NCI-H2171 (cell line): ENCODE measurements at places on chromosomes 6 and 20.
A peak's percentile ranks its signal among the peaks of the same experiment; 100 is the strongest.

DNA sequence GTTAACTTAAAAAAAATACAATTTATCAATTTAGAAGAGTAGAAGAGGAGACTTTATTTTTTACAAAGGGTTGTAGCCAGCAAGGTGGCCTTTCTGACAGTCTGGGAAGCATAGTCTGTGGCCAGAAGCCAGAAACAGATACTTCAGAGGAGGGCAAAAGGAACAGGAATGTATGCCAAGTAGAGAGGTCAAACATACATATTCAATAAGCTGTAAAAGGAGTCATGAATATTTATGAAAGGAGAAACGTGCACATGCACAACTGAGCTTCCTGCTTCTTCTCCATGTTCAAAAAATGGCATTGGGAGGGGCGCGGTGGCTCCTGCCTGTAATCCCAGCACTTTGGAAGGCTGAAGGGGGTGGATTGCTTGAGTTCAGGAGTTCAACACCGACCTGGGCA lies 43.9 kb upstream of the FAM184A start:
- DNase-seq: no peak

GRCh38 chr6:5199283-5199682 lies 61.5 kb downstream of the LYRM4 start:
- DNase-seq: no peak

- DNase-seq: no peak
Measured at GRCh38 chr6:408599-409102, 17.1 kb downstream of the IRF4 start.

DNA sequence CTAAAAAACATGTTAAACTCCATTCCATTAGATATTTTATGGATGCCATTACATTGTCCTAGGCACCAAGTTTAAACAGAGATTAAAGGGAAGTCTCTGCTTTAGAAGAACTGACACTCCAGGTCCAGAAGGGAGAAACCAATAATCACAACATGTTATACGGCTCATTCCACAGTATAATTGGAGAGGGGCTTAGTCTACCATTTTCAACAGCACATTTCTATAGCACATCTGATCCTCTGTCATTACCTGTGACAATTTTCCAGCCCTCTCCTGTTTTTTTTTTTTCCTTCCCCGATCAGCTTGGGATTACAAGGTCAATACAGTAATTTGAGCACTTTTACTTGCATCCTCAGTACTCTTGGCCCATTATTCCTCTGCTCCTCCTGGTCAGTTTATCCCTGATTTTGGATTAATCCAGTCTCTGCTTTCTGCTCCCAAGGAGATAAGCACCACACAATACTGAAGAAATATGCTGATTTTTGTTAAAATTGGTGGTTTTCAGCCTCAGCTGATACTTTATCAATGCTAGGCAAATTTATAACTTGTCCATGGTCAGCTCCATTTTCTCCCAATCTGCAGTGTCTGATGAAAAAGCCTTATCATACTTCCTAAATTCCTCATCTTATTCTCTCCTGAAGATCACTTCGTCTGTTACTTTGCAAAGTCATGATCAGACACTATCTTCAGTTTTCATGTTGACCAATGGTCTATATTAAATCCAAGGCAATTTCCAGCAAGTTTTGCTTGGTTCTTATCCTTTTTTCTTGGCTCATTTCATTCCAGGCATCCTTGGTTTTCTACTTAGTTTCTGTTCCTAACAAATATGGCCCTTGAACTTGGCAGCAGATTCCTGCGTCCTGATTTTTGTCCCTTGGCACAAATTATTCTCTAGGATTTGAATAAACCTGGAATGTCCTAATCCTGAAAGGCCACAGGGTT lies 30.8 kb upstream of the SYNCRIP start:
- DNase-seq: no peak

DNA sequence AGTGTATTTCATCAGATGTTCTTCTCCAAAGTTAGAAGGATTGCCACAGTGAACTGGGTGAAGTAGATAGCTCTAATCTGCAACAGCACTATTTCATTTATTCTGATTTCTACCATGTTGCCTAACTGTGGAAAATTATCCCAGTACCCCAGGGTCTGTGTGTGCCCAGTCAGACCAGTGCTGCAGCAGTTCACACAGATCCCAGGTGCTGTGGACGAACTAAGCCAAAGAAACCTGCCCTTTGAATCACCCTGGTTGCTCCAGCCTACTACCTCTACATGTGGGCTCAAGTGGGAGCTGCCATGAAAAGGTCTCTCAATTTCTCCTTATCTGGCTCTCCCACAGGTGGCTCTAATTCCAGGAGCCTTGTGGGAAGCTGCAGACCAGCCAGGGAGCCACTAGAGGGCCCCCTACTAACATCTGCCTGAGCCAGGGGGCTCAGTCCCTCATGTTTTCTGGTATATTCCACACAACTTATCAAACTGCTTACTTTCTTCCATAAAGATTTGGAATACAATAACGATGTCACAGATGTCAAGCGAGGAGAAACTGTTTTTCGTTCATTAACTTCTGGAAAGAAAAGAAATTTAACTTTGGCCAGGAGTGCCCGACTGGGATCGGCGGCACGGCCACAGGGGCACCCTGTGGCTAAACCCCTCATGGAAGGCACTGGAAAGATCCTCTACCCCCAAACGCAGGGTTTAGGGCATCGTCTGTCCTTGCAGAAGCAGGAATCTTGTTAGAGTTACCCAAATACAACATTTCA lies 31.6 kb upstream of the LY86 start:
- peak; percentile 33 for DNase-seq

DNA sequence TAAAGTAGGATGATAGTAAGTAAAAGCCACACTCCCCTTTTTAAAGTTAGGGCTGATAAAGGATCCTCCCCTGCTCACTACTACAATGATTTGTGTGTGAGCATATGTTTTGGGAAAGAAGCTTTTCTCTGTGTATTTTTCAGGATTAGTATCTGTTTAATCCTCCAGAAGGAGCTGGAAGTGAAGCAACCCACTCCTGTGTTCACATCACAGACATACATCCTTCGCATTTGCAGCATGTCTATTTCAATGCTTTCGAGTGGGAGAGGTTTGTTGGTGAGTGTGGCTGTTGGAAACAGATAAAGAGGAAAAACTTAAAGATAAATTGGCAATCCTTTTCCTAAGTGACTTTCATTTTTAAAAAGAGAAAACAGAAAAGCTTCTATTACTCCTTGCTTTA lies 31.6 kb upstream of the RGS17 start:
- DNase-seq: no peak

DNA sequence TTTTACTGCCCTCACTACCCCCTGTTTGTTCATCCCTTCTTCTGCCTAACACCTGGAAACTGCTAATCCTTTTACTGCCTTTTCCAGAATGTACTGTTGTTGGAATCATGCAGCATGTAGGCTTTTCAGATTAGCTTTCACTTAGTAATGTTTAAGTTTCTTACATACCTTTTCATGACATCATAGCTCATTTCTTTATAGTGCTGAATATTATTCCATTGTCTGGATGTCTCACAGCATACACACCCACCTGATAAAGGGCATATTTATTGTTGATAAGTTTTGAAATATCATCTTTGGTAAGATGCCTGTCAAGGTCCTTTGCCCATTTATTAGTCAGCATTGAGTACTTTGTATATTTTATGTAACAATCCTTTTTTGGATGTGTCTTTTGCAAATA lies 588.2 kb upstream of the NRSN1 start:
- DNase-seq: no peak

GRCh38 chr6:144936764-144937163 lies 651.6 kb downstream of the UTRN start:
- DNase-seq: no peak

DNA sequence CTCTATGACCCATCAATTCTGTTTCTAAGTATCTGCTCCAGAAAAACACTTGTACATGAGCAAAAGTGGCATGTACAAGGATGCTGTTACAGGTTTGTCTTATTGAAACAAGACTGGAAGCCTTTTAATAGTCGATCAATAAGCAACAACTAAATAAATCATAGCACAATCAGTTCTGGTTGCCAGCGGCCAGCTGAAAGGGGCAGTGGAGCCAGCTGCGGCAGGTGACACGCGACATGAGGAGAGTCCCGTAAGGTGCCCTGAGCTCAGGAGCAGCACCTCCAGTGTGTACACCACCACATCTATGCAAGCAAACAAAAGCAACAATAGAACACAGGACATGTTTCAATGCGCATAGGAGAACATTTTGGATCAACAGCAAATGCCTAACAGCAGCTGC lies 20.7 kb upstream of the NNAT start:
- no peak for DNase-seq

DNA sequence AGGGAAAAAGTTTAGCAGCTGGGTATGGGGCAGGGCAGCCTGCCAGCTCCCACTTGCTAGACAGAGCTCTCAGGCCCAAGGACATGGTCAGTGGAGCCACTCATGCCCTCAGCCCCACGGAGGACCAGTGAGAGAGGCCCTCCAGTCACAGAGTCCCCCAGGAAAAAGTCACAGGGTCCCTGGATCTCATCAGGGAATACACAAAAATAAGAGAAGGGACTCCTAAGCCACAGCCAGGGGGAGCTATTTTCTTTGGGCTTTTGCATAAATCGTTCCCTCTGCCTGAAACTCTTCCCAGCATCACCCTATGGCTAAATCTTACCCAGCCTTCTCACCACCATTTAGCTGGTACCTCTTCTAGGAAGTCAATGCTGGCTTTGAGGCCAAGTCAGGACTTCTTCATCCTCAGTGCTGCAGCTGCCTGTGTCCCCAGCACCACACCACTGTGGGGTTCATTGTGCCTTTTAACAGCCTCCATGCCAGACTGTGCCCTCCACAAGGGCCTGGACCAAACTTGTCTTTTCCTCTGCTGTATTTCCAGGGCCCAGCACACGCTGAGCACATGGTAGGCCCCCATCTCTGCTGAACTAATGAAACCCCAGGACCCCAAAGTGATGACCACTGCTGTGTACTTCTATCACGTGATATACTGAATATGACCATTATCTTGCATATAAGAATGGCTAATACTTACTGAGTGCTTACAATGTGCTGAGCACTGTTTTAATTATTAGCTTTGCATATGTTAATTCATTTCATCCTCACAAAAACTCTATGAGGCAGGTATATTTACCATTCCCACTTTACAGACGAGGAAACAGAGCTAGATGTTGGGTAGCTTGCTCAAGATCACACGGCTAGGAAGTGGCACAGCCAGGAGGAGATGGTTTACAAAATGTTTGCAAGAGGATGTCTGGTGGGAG lies 2.0 kb downstream of the ZNF335 start:
- peak; percentile 64 for DNase-seq

- no peak for DNase-seq
Measured at GRCh38 chr20:47274401-47275108, 81.9 kb downstream of the ZMYND8 start.

- DNase-seq: no peak
Measured at GRCh38 chr20:36491901-36492617, 49.3 kb upstream of the MYL9 start.

DNA sequence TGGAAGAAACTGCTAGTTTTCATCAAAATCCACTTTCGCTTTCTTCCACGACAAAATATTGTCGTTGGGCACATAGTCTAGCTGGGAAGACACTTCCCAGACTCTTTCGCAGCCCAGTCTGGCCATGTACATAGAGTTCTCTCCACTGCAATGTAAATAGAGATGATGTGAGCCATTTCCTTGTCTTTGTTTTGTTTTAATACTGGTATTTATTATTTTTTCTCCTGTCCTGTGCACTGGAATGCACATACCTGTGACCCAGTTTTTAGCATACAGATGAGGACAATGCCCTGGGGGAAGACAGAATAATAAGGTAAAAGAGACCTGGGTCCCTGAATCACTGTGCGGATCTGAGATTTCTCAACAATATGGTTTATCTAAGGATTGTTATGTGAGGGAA lies 149.5 kb upstream of the BMP5 start:
- no peak for DNase-seq

- DNase-seq: no peak
Measured at GRCh38 chr6:120230008-120230407, 880.4 kb upstream of the MAN1A1 start.

DNA sequence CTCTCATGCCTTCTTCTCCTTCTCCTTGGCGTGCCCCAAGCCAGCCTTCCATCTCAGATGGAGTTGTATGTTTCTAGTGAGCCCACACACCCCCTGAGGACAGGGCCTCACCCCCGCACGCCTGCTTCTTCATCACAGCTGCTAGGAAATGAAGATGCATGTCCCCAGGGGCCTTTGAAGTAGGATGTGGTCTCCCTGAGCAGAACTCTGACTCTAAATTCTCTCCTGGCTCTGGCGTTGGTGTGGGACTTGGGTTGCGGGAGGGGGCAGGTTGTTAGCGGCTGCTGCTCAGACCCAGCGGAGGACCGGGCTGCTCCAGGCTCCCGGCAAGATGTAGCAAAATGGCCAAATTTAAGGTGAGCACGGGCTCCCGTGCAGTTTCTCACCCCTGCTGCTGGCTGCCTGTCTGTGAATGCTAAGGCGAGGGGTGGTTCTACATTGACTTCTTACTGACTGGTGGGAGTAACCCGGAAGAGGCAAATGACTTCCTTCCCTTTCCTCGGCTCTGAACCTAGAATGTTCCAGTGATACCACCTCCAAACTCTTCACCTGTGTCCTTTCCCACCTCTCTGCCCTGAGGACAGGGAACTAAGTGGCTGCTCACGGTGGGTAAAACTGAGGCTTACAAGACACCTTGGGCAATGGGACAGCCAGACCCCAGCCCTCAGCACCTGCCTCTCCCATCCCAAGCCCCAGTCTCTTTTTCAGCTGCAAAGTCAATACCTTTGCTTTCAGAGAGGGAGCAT lies 8.8 kb downstream of the SYNJ2 start:
- peak; percentile 40 for DNase-seq

GRCh38 chr6:30198166-30199084 lies 14.8 kb downstream of the TRIM26 start:
- no peak for DNase-seq

- no peak for DNase-seq
Measured at GRCh38 chr6:169344750-169345065, 91.1 kb upstream of the THBS2 start.

DNA sequence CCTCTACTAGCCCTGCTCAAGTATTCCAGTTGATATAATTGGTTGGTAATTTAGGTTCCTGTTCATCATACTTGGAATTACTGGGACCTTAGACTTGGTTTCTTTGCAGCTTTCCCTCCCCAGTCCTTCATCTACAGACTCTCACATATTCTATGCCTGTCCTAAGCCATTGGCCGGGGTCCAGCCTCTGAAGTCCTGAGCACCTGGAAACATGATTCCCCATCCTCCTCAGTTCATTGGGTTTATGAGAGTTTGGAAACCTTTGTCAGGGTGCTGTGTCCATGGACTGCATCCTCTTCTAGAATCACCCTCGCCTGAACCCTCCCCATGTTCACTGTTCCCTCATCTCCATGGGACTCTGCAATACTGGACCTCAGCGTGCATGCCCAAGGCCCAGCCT lies 8.8 kb downstream of the GSTA2 start:
- DNase-seq: no peak

DNA sequence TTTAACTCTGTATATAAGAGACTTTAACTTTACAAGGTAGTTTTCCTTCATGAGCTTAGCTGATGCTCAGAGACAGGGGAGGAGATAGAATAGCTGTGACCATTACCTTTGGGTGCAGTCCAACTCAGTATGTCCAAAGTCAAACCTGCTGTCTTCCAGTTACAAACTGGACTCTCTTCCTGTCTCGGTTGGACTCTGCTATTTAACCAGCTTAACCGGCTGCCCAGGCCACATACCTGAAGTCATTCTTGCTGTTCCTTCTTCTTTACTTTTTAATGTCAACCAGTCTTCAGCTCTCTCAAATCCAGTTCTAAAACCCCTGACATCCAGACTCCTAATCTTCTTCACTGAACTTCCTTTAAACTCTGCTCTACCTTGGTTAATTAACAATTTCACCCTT lies 138.3 kb upstream of the TSHZ2 start:
- DNase-seq: no peak

GRCh38 chr6:119830494-119831295 lies 481.1 kb upstream of the MAN1A1 start:
- DNase-seq: no peak

GRCh38 chr6:100430962-100431361 lies 33.8 kb downstream of the SIM1 start:
- no peak for DNase-seq

- no peak for DNase-seq
Measured at GRCh38 chr20:62543470-62544302, 67.9 kb upstream of the GATA5 start.
